ENCODE measurements at places on chromosomes 7 and 10.

- no peaks in the 10 kb centered on the region for H3K36me3 ChIP-seq
- no peak overlapping the region for H3K27ac ChIP-seq
- no peak overlapping the region for H3K4me3 ChIP-seq
- no peak for DNase-seq
Measured at GRCh38 chr7:46651561-46652088, 730.6 kb upstream of the IGFBP3 start.

DNA sequence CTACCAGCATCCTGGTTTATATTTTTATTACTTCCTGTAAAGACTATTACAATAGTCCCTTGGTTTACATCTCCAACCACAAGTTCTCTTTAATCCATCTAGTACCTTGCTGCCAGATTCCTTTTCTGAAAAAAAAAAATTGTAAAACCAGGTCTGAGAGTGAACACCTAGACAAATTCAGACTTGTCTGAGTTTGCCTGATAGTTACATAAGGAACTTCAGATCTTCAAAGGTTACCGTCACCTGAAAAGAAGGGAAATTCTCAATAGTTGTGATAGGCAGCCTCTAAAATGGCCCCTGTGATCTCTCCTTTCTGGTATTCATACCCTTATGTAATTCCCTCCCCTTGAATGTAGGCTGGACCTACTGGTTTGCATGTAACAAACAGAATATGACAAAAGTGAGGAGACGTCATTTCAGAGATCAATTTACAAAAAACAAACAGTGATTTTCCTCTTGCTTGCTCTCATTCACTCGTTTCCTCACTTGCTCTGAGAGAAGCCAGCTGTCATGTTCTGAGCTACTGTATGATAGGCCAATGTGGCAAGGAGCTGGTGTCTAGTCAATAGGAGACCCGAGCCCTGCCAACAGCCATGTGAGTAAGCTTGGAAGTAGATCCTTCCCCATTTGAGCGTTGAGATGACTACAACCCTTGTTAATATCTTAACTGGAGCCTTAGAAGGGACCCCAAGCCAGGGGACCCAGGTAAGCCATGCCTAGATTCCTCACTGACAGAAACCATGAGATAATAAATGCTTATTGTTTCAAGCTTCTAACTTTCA lies 110.9 kb upstream of the LSM8 start:
- DNase-seq, result no peak
- H3K4me3 ChIP-seq, result no peak overlapping the region
- no peak overlapping the region for H3K27ac ChIP-seq
- H3K36me3 ChIP-seq, result no peaks in the 10 kb centered on the region

GRCh38 chr7:132255898-132256297 lies 320.4 kb downstream of the PLXNA4 start:
- DNase-seq, result no peak
- no peaks in the 10 kb centered on the region for H3K27me3 ChIP-seq
- no peak overlapping the region for H3K27ac ChIP-seq
- H3K4me3 ChIP-seq, result no peak overlapping the region
- H3K36me3 ChIP-seq, result no peaks in the 10 kb centered on the region

GRCh38 chr10:102120991-102121738 lies 997 bp upstream of the LDB1 start:
- H3K4me1 ChIP-seq, result peaks cover 41% of the 10 kb centered on the region
- peak overlapping the region; percentile 79 for H3K4me3 ChIP-seq
- H3K27ac ChIP-seq, result peak overlapping the region; percentile 84
- H3K27me3 ChIP-seq, result no peaks in the 10 kb centered on the region

DNA sequence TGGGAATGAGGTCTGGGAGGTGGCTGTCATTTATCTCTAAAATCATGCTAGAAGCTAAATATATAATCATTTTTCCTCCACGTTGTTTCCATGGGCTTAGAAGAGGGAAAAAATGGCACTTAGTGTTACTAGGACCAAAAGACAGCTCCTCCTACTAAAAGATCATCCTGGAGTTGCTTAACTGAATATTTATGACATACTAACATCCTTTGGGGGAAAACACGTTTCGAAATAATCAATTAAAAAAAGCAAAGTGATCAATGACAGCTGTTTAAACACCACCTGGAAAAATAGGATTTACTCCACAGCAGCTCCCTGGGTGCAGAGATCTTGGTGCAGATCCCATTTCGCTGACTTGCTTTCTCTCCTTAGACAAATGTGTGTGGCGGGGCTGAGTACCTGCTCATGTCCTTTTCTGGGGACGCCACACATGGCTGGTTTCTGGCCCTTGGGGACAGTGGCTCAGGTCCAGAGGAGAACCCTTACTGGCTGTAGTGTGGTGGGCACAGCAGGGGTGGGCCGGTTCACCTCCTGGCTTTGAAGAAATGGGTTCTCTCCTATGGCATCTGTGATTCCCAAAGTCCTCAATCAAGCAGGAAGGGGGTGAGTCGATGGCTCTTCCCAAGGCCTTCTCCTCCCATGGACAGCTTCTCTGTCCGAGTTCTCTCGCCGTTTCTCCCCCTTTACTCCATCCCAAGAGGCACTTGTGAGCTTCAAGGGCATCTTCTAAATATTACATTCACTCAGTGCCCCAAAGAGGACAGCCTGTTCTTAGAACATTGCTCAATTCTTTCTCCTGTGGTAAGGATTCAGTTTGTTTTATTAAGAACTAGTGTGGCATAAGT lies 156.4 kb upstream of the KLF14 start:
- peaks cover 9% of the 10 kb centered on the region for H3K36me3 ChIP-seq
- no peak for DNase-seq
- no peaks in the 10 kb centered on the region for H3K27me3 ChIP-seq
- peak overlapping the region; percentile 99 for H3K27ac ChIP-seq
- H3K4me3 ChIP-seq, result no peak overlapping the region

- no peaks in the 10 kb centered on the region for H3K4me1 ChIP-seq
- no peak overlapping the region for H3K27ac ChIP-seq
- no peak overlapping the region for H3K4me3 ChIP-seq
- no peaks in the 10 kb centered on the region for H3K36me3 ChIP-seq
Measured at GRCh38 chr10:60400366-60400765, 10.7 kb upstream of the ANK3 start.

GRCh38 chr10:34449836-34450235 lies 365.3 kb downstream of the PARD3 start:
- no peaks in the 10 kb centered on the region for H3K36me3 ChIP-seq
- DNase-seq, result no peak
- H3K27ac ChIP-seq, result no peak overlapping the region
- H3K4me1 ChIP-seq, result no peaks in the 10 kb centered on the region

DNA sequence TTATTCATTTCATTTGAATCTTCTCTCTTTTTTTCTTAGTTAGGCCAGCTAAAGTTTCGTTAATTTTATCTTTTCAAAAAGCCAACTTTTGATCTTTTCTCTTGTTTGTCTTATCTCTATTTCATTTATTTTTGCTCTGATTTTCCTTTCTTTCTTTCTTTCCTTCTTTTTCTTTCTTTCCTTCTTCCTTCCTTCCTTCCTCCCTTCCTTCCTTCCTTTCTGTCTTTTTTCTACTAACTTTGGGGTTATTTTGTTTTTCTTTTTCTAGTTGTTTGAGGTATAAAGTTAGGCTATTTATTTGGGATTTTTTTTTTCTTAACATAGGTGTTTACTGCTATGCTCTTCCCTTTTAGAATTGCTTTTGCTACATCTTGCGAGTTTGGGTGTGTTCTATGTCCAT lies 13.2 kb upstream of the ASB15 start:
- no peak overlapping the region for H3K27ac ChIP-seq
- no peak overlapping the region for H3K4me3 ChIP-seq
- H3K36me3 ChIP-seq, result no peaks in the 10 kb centered on the region
- no peaks in the 10 kb centered on the region for H3K4me1 ChIP-seq
- no peak for DNase-seq

- H3K4me3 ChIP-seq, result no peak overlapping the region
- H3K27me3 ChIP-seq, result no peaks in the 10 kb centered on the region
- no peaks in the 10 kb centered on the region for H3K4me1 ChIP-seq
- DNase-seq, result no peak
Measured at GRCh38 chr10:72850861-72851260, 42.7 kb upstream of the OIT3 start.

GRCh38 chr10:597976-598375 lies 91.5 kb downstream of the DIP2C start:
- H3K27ac ChIP-seq, result no peak overlapping the region
- H3K4me1 ChIP-seq, result no peaks in the 10 kb centered on the region
- no peak overlapping the region for H3K4me3 ChIP-seq
- no peaks in the 10 kb centered on the region for H3K27me3 ChIP-seq
- no peak for DNase-seq

DNA sequence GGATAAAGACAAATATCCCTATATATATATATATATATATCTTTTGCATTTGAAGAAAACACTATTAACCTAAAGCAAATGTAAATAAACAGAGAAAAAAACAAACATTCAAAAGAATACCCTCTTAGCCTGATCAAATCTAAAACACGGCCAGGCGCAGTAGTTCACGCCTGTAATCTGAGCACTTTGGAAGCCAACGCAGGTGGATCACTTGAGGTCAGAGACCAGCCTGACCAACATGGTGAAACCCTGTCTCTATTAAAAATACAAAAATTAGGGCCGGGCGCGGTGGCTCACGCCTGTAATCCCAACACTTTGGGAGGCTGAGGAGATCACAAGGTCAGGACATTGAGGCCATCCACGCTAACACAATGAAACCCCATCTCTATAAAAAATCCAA lies 9.2 kb downstream of the ANXA7 start:
- no peaks in the 10 kb centered on the region for H3K36me3 ChIP-seq
- H3K4me1 ChIP-seq, result no peaks in the 10 kb centered on the region
- no peak overlapping the region for H3K27ac ChIP-seq
- no peak for DNase-seq

DNA sequence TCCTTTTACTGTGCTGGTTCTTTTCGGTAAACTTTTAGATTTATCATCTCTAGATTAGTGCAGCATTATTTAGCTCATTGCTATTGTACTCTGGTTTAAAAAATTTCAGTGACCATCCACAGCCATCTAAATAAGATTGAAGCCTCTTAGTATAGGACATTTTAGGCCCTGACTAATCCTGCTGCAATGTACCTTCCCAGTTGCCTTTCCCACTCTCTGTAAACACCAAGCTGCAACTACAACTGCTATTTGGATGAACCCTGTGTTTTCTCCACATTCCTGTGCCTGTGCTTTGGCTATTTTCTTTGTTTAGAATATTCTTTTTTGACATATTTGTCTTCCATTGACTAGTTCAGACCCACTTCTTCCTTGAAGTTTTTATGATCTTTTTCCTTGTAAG lies 314.6 kb downstream of the AUTS2 start:
- no peaks in the 10 kb centered on the region for H3K36me3 ChIP-seq
- H3K27ac ChIP-seq, result no peak overlapping the region
- no peaks in the 10 kb centered on the region for H3K27me3 ChIP-seq
- no peaks in the 10 kb centered on the region for H3K4me1 ChIP-seq
- DNase-seq, result no peak
- H3K4me3 ChIP-seq, result no peak overlapping the region

GRCh38 chr7:136890399-136890798 lies 21.9 kb downstream of the CHRM2 start:
- no peaks in the 10 kb centered on the region for H3K4me1 ChIP-seq
- no peak overlapping the region for H3K4me3 ChIP-seq
- no peaks in the 10 kb centered on the region for H3K27me3 ChIP-seq
- H3K36me3 ChIP-seq, result no peaks in the 10 kb centered on the region

DNA sequence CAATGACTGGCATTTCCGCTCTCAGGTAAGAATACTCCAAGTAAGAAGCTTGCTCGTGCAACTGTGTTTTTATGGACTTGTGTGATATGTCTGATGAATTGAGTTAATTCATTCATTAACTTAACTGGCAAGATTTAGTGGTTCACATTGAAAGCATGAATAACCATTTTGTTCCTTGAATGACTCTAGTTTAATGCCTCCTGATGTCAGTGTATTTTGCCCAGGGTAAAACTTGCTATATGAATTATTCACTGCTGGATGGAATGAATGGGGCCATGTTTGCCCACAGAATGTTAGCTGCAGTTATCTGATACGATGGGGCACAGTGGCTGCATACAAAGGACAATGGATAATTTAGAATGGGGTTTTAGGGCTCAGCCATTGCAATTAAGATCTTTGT lies 124.1 kb downstream of the ZNF365 start:
- H3K36me3 ChIP-seq, result no peaks in the 10 kb centered on the region
- H3K4me3 ChIP-seq, result no peak overlapping the region
- no peaks in the 10 kb centered on the region for H3K4me1 ChIP-seq
- no peak overlapping the region for H3K27ac ChIP-seq
- H3K27me3 ChIP-seq, result 0 out of 2 replicates have a peak, but pooled peaks cover 2% of the 10 kb centered on the region
- DNase-seq, result no peak

- peak overlapping the region; percentile 62 for H3K4me3 ChIP-seq
- DNase-seq, result no peak
- peak overlapping the region; percentile 39 for H3K27ac ChIP-seq
- no peaks in the 10 kb centered on the region for H3K36me3 ChIP-seq
- H3K27me3 ChIP-seq, result peaks cover 9% of the 10 kb centered on the region
Measured at GRCh38 chr7:64888901-64889685, 14.0 kb upstream of the ZNF273 start.

DNA sequence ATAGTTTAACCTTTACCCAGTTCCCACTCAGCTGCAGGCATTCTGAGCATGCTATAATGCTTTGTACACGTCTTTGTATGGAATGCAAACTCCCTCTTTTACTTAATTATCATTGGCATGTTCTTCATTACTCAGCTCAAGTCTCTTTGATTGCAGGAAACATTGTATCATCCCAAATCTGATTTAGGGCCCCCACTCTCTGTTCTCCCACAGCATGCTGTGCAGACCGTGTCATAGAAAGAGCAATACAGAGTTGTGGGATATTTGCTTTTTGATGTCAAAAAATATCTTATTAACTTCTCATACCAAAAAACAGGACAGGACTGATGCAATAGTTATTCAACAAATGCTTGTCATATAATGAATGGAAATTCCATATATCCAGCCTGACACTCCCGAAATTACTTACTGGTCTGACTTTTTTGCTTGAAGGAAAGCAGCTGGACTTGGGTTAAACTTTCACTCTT lies 1081.5 kb upstream of the C7orf33 start:
- H3K4me3 ChIP-seq, result no peak overlapping the region
- no peaks in the 10 kb centered on the region for H3K36me3 ChIP-seq
- no peak overlapping the region for H3K27ac ChIP-seq
- no peak for DNase-seq
- H3K27me3 ChIP-seq, result no peaks in the 10 kb centered on the region

DNA sequence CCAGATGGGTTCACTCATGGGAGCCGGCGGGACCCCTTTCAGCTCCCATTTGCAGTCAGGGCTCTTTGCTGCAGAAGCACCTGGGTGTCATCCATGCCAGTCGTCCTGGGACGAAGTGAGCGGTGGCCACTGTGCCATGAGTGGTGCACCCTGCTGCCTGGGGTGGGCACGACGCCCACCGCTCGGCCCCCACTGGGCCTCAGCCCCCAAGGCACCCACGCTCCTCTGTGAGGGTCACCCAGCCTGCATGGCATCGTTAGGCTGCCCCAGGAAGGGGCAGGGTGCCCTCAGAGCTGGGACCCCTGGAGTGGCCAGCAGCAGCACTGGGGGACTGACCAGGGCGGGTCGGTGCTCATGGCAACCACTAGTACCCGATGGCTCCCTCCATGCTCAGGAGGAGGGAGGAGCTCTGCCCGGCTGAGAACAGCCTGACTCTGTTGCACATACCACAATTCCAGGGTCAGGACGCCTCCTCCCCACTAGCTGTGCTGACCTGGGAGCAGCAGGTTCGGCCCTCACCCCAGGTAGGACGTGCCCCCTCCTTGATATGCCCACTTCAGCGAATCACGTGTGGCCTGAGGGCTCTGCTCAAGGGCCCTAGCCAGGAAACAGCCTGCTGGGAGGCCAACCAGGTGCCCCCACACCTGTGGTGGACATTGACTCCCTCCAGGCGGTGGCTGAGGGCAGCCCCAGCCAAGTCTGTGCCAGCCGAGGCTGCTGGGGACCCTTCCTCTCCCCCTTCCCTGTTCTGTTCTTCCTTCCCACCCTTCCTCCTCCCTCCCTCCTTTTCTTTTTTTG lies 28.5 kb upstream of the CFAP46 start:
- peaks cover 21% of the 10 kb centered on the region for H3K27me3 ChIP-seq
- H3K27ac ChIP-seq, result no peak overlapping the region
- H3K36me3 ChIP-seq, result no peaks in the 10 kb centered on the region
- H3K4me3 ChIP-seq, result no peak overlapping the region

Measured in Panc1 (cell line).